ENCODE measurements at places on chromosomes 3 and 15. TPM values are rescaled to one million over a fixed set of nuclear protein-coding genes. Genes with fewer than 3 reads are reported as not detected.

Gene CYFIP1
- total RNA-seq, result 154 TPM

Gene OXSM
- total RNA-seq, result 11.4 TPM

Gene NRG4
- 2.7 TPM for total RNA-seq

Gene KLHL6
- 46.1 TPM for total RNA-seq

Gene COL7A1
- 5.2 TPM for total RNA-seq

Gene ZNF774
- total RNA-seq, result 4.1 TPM

Gene ACTRT3
- 2.6 TPM for total RNA-seq

Gene ISL2
- total RNA-seq, result 1.4 TPM
